ENCODE measurements at places on chromosomes 2 and 18. TPM values are rescaled to one million over a fixed set of nuclear protein-coding genes. Genes with fewer than 3 reads are reported as not detected.

DNA sequence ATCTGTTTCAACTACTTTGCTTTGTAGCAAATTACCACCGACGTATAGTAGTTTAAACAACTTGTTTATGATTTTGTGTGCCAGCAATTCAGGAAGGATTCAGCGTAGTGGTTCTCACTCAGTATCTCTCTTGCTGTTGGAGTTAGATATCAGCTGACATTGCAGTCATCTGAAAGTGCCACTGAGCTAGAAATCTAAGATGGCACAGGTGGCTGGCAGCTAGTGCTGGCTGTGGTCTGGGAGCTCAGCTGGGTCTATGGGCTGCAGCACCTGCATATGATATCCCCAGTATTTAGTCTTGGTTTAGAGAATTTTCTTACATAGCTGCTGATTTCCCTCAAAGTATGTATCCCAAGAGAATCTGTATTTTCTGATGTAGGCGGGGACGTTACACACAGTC lies 235.6 kb downstream of the SCG2 start:
- DNase-seq = no peak

DNA sequence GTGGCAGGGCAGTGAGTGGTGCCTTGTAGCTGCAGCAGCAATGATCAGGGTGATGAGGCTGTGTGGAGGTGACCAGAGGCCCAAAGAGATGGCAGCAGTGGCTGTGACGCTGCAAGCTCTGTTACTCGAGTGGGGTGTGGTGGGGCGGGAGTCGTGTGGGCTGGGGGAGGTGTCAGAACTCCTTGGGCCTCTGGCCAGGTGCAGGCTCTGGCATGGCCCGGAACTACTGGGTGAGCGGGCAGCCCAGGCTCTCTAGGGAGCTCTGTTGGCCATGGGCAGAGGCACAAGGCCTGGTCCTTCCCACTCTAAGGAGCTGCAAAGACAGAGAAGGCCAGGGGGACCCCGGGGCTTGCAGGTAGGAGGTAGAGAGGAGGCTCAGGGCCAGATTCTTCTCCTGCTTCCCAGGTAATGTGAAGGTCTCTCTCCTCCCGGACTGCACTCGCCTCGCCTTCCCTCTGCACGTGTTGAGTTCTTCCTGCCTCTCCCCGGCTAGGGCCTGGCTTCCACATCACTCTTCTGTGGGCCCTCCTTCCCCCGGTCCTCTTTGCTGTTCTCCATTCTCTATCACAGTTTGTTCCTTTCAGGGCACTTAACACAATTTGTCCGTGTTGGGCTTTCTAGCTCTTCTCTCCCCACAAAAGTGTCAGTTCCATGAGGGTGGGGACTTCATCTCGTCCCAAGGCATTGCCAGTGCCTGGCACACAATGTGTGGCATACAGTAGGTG lies 114.8 kb downstream of the MCFD2 start:
- DNase-seq = no peak

DNA sequence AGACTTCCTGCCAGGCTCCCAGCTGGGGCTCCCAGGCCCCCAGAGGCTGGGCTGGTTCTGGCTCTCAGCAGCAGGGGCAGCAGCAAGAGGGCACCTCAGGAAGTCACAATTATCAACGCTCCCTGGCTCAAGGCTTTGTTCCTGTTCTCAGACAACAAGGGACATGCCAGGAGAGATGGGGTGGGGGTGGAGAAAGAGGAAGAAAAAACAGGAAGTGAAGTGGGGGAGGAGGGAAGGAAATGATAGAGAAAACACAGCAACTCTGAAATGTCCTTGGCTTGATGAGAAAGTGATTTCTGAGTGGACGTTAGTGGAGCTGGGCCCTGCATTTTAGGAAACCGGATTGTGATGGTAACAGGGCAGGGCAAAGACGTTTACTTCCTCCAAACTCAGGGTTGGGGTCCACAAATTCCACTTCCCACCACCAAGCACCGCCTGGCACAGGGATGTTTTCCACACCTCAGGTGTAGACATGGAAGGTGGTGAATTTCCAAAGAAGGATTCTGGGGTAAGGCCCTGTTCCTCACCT lies 40.4 kb downstream of the CYRIA start:
- no peak for DNase-seq

DNA sequence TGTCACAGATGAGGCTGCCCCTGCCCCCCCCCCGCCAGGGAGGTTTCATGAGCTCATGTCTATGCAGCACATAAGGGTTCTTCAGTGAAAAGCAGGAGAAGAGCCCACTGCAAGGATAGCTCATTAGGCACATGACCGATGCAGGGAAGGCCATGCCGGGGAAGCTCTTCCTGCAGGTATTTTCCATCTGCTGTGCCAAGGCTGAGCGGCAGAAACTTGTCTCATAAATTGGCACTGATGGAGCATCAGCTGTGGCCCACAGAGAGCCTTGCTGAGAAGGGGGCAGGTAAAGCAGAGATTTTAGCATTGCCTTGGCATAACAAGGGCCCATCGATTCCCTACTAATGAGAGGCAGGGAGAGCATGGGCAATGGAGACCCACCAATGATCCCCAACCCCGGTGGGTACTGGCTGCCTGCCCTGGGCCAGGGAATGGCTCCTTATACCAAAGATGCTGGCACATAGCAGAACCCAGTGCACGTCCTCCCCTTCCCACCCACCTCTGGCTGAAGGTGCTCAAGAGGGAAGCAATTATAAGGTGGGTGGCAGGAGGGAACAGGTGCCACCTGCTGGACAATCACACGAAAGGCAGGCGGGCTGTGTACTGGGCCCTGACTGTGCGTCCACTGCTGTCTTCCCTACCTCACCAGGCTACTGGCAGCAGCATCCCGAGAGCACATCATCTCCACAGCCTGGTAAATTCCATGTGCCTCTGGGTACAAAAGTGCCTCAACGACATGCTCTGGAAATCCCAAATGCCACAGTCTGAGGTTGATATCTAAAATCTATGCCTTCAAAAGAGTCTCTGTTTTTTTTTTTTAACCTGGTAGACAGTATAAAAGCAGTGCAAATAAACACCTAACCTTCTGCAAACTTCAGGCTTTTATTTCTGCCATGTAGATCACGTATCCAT lies 41.4 kb downstream of the STEAP3 start:
- peak; percentile 70 for DNase-seq

The PSTPIP2 gene
- 12.8 TPM for total RNA-seq

The APLF gene
- total RNA-seq = 1.4 TPM

The GCG gene
- not detected for total RNA-seq
